ENCODE measurements at places on chromosomes 2 and 18. TPM values are rescaled to one million over a fixed set of nuclear protein-coding genes. Genes with fewer than 3 reads are reported as not detected.

Gene TSHZ1
- 6.5 TPM for polyA plus RNA-seq

DNA sequence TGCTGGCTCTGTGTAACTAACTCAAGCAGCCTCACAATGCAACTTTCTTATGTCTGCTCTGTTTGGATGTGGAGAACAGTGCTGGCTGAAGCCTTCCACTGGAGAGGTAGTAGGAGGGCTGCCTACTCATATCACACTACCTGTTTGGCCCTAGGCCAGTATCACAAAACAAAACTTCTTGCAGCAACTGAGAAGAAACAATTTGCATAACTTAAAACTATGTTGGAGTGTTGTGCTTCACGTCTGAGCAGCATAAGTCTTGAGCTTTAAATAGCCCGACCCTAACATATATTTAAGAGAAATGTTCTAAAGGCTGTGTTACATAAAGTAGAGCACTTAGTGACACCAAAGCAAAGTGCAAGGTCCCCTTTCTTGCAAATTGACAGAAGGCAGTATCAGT lies 204.9 kb upstream of the ACVR2A start:
- no peak for DNase-seq

- peak; percentile 29 for DNase-seq
These were observed 304.0 kb downstream of the LPIN1 start for GRCh38 chr2:12050396-12050795.

DNA sequence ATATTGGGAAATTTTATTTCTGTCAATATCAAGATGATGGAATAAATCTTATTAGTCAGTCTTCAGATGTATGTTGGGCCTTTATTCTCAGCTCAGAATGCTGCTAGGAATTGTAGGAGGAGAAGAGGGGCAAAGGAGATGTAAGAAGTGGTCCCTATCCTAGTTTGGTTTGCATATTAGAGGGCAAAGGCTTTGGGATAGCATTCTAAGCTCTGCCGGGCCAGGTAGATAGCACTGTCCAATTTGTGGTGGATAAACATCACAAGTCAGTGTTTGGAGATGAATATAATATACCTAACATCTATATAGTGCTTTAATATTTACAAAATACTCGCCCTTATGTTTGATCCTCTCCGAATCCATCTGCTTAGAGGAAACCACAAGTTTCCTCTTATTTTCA lies 149.2 kb downstream of the GULP1 start:
- DNase-seq, result no peak

GRCh38 chr2:204315236-204315662 lies 230.0 kb upstream of the PARD3B start:
- DNase-seq, result no peak

GRCh38 chr2:122150524-122151280 lies 395.3 kb downstream of the TSN start:
- DNase-seq, result no peak
